ENCODE measurements at places on chromosomes 3 and 15.

DNA sequence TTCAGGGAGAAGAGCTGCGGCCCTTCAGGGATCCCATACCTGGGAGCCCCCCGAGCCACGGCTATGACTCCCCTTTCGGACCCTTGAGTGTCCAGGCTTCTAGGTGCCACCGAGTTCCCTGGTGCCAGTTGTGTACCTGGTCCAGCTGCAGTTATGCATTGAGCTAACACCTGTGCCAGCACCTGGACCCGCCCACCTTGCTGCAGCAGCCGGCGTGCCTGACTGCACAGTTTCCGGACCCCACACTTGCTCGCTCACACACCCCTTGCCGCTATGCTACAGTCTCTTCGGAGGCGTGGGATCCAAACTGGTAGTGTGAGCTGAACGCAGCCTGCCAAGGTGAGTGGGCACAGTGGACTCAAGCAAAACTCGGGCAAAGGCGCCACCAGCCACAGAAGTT lies 284.5 kb upstream of the ROBO1 start:
- DNase-seq: no peak

- DNase-seq: no peak
Measured at GRCh38 chr3:188916934-188917401, 254.8 kb upstream of the TPRG1 start.

- DNase-seq: no peak
Measured at GRCh38 chr15:81113204-81113657, 20.8 kb upstream of the CFAP161 start.

DNA sequence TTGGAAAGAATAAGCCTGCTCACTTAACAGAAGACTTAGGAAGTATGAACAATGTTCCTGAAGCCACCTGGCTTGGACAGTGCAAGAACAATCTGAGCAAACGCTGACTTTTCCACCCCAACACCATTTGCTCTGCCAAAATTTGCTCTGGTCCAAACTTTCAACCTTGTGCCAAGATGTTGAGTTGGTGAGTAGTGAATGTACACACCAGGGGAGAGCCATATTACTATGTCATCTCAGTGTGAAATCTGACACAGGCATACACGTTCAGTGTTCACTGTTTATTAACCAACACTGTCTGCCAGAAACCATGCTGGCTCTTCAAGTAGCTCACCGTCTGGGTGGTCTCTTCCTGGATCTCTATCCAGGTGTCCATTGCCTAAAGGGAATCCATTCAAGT lies 152.9 kb upstream of the LPP start:
- no peak for DNase-seq

DNA sequence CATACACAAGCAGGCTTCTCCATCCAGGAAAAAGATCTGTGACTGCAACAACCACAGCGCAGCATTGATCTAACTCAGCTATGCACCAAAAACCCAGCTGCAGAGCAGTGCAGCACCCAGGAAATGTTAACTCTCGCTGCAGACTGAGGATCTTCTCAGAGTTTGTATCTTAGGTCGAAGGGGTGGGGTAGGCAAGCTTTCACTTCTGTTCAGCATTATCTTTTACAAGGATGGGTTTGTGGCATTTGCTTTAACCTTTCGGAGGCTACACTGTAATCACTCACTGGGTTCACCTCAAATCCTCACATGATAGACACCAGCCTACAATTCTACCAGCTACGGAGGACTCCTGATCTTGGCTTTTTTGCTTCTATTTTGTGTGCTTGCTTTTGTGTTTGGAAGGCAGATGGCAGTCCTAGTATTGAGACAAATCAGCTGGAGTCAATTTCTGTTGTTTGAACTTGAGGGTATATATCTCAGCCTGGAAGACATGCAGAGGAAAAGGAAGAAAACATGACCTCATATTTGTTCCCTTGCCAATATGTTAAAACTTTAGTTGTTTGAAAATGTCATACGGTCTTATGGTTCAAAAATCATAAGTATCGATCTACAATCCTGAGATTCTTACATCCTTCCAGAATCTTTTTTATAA lies 25.2 kb downstream of the LRRK1 start:
- DNase-seq: no peak

- no peak for DNase-seq
Measured at GRCh38 chr3:71955240-71956068, 170.5 kb upstream of the PROK2 start.

- DNase-seq: no peak
Measured at GRCh38 chr3:13482106-13482690, 2.1 kb downstream of the HDAC11 start.

- no peak for DNase-seq
Measured at GRCh38 chr3:128328546-128329458, 137.9 kb downstream of the DNAJB8 start.

GRCh38 chr3:43372809-43373559 lies 86.6 kb downstream of the SNRK start:
- no peak for DNase-seq

- DNase-seq: no peak
Measured at GRCh38 chr3:50338965-50339364, 1.7 kb downstream of the RASSF1 start.

DNA sequence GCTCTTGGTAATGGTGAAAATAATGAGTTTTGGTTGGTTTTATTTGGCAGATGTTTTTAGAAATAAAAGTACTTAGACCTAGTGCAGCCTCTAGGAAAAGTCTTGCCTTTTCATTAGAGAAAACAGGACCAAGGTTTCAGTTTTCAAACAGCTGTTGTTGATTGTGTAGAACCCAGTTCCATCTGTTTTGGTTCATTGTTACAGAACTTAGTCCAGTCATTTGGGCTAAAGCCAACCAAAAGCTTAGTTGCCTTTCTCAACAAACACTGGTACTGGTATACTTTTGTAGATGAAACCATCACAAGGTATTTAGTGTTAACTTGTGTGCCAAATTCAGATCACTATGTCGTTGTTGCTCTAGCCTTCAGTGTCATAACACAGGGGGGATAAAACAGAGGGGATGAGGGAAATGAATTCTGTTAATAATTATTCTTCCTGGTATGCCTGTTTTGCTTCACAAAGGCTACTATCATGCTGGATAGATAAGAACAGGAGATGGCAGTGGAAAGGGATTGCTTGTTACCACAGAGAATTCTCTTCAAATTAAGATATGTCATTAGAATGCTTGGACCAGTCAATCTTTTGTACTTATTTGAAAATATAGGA lies 12.6 kb upstream of the APH1B start:
- no peak for DNase-seq

- DNase-seq: no peak
Measured at GRCh38 chr15:63140936-63141335, 16.3 kb downstream of the RPS27L start.

DNA sequence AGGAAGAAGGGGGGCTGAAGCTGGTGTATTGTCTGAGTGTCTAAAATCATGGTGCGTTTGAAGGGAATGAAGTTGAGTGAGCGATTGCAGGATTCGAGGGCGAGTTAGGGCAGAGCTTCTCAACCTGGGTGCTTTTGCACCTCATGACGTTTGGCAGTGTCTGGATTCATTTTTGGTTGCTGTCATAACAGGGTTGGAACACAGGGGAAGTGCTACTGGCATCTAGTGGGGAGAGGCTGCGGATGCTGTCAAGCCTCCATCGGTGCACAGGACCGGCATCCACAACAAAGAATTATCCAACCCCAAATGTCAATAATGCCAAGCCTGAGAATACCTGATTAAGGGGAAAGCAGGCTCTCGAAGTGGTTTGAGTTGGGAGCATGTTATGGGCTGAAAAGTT lies 120.0 kb downstream of the SLCO3A1 start:
- no peak for DNase-seq

DNA sequence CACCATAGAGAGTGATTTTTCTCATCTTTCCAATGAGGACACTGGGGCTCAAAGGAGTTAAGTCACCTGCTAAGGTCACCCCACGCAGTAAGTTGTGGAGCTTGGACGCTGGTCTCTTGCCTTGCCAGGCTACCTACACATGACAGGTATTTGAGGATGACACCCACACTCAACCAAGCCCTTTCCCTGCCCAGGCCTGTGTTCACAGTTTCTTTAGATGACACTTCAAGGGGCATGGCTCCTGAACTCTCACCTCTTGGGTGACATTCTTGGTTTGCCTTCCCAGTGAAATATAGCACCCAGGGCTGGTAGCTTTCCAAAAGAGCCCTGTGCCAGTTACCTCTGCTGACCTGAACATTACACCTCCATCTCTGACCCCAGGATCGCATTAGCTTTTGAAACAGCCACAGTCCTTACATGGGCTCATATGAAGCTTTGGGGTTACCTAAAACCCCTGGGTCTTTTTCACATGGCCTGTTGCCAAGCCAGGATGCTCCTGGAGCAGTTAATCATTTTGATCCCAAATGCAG lies 148.0 kb downstream of the RPLP1 start:
- DNase-seq: no peak

DNA sequence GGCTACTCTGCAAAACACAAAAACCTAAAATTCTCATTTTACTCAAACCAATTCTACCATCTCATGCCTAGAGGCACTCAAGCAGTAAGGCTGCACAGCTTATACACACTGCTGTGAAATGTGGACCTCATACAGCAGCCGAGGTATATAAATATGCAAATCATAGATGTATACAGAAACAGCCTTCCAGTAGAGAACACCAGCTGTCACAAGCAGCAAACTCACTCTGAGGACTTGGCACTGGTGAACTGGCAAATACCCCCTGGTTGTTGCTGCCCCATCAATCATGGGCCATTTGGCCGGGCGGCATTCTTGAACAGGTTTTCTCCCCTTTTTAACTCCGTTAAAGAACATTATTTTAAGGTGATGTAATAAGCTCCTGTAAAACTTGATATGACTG lies 378.0 kb downstream of the LSAMP start:
- no peak for DNase-seq

DNA sequence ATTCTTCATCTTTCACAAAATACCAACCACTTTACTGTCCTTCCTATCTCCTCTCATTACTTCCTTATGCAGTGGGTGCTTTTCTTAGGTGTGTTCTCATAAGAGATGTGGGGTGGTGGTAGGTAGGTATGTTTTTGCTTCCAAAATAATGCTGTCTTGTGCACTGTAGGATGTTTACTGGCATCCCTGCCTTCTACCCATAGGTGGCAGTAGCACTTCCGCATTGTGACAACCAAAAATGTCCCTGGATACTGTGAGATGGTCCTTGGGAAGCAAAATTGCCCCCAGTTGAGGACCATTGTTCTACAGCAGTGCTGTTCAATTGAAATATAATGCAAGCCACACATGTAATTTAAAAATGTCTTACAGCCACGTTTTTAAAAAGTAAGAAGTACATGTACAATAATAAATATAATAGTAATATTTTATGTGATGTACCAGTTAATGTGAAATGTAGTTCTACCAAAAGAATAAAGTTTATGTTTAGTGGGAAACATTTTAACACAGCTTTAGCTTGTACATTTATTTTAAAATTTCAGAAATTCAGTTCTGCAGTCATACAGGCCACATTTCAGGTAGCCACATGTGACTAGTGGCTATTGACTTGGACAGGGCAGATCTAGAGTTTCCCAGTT lies 75.2 kb downstream of the NEO1 start:
- no peak for DNase-seq

DNA sequence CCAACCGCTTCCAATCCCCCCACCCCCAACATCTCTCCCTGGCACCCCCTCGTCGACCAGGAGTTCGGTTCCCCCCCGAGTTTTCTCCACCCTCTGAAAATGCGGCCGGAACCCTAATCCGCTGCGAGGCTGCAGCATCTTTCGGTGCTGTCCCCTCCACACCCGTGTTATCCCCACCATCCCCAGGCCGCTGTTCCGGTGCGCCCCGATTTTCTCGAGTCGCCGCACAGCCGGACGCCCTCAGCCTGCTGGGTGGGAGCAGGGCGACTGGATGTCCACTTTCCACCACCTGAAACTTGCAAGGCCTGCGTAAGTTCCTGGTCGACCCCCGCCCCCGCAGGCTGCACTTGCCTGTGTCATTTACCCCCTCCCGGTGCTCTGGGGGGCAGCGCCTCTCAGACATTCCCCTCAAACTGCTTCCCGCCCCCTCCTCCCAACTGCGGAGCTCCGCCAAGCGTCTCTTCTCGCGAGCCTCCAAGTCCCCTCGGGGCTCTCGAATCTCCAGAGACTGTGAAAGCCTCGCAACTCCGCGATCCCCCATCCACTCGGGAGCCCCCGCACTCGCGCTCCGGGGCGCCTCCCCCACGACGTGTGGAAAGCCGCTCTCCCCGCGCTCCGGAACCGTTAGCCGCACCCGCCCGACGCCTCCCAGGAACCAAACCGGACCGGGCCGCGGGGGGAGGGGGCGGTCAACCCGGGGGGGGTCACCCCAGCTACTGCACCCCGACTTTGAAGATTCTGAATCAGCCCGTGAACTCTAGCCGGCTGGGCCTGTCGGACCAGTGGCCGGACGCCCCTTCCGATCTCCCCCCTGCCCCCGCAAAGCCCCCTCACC lies 566 bp downstream of the ETV5 start:
- DNase-seq: no peak
